Right cardiac atrium (tissue), 5 donors: ENCODE measurements at places on chromosomes 4 and X. TPM values are rescaled to one million over a fixed set of nuclear protein-coding genes. Genes with fewer than 3 reads are reported as not detected.

SLC10A6 gene
- 0.52 TPM for polyA plus RNA-seq

CSAG2 gene
- polyA plus RNA-seq: not detected

TEX13C gene
- not detected for polyA plus RNA-seq

NXF3 gene
- 0.50 TPM for polyA plus RNA-seq

SPATA18 gene
- polyA plus RNA-seq: 0.52 TPM

GPM6B gene
- polyA plus RNA-seq: 11.0 TPM

AKAP14 gene
- polyA plus RNA-seq: not detected

RPS6KA6 gene
- polyA plus RNA-seq: 1.4 TPM

SPANXA2 gene
- polyA plus RNA-seq: not detected

GPRASP2 gene
- polyA plus RNA-seq: 9.9 TPM

PRKG2 gene
- polyA plus RNA-seq: 6.0 TPM

FAM149A gene
- polyA plus RNA-seq: 7.9 TPM

NHS gene
- 0.61 TPM for polyA plus RNA-seq

MAGEA6 gene
- not detected for polyA plus RNA-seq

RS1 gene
- polyA plus RNA-seq: not detected

ATP6AP1 gene
- 63.1 TPM for polyA plus RNA-seq

HSFX4 gene
- polyA plus RNA-seq: not detected

RNF175 gene
- polyA plus RNA-seq: 9.1 TPM

SFRP2 gene
- polyA plus RNA-seq: 1.5 TPM

MTCP1 gene
- 95.3 TPM for polyA plus RNA-seq

PLP2 gene
- polyA plus RNA-seq: 89.0 TPM
